Kidney epithelial cell (primary cell): ENCODE measurements at places on chromosomes 16 and 17. TPM values are rescaled to one million over a fixed set of nuclear protein-coding genes. Genes with fewer than 3 reads are reported as not detected.

GRCh38 chr17:64260886-64261285 is 2.2 kb downstream of the TEX2 start:
- no peak for DNase-seq

DNA sequence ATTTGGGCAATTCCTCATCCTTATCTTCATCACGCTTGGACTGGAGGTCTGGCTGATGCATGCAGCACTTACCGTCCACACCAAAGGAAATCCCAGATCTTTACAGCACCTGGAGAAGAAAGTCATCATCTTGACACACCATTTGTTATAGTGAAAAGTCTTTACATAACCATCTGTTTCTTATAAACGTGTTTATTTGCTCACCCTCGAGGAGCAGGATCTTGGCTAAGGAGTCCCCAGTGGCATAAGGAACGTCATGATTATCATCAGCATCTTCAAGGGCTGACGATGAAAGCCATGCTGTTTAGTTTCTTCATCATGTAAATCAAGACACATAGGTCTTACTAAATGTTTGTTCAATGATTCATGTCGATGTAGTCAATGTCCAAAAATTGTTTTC is 248.8 kb upstream of the ELAC2 start:
- no peak for DNase-seq

DNA sequence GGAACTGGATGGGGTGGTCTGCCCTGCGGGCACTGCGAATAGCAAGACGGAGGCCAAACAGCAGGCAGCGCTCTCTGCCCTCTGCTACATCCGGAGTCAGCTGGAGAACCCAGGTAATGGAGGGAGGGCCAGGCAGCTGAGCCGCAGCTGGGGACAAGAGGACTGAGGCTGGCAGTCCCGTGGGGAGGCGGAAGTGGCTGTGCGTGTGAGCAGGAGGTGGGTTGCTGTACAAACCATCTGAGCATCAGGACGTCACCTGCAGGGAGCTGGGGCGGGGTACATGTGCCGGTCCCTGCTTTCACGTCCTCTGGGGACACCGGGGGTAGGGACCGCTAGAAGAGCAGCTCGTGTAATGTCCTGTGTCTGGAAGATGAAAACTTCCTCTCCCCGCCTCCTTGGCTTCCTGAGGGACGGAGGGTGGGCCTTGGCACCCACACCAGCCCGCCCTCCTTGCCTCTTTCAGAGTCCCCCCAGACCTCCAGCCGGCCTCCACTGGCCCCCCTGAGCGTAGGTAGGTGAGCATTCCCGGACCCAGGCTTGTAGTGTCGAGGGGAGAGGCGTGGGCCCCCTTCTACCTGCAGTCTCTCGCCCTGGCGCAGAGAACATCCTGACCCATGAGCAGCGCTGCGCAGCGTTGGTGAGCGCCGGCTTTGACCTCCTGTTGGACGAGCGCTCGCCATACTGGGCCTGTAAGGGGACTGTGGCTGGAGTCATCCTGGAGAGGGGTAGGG is 3.7 kb downstream of the ADAD2 start:
- no peak for DNase-seq

GRCh38 chr16:78551487-78552085 is 452.1 kb downstream of the WWOX start:
- no peak for DNase-seq

- no peak for DNase-seq
Measured at GRCh38 chr16:23333831-23334456, 31.8 kb downstream of the SCNN1B start.

GRCh38 chr16:1289477-1289866 is 20.0 kb upstream of the UBE2I start:
- DNase-seq: no peak

- DNase-seq: no peak
Measured at GRCh38 chr17:42338427-42338985, 49.7 kb downstream of the STAT3 start.

DNA sequence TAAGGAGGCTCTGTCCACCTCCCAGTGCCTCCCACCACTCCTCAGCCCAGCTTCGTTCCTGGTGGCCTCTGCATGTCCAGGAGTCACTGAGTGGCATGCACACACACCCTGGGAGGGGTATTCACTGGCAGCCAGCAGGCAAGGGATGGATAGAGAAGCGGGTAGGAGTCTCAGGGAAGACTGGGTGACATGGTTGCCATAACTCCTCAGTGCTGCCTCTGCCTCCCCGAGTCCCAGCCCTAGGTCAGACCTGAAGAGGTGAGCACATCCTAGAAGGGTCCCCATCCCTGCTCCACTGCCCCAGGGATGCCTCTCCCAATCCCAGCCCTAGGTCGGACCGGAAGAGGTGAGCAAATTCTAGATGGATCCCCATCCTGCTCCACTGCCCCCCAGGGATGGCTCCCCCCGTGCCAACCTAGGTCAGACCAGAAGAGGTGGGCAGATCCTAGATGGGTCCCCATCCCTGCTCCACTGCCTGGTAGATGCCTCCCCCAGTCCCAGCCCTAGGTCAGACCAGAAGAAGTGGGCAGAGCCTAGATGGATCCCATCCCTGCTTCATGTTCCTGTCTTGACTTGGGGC is 197.0 kb downstream of the IRF8 start:
- DNase-seq: no peak

DNA sequence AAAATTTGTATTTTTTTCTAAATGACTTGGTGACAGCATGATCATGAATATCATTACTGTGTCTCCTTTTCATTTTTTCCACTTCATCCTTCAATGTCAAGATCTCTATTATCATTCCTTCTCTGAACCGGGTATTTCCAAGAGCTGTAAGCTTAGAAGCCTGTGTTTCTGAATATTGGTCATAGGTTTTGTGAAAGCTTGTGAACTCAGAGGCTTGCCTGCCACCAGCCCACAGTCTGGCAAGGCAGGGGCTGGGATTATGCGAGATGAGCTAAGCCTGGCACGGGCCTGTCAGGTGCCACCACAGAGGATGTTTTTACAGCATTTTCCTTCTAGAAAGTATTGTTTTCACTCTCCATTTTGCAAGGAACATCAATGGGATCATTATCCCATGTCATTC is 92.8 kb downstream of the MYH10 start:
- no peak for DNase-seq

- no peak for DNase-seq
Measured at GRCh38 chr16:46728806-46729205, 19.3 kb downstream of the MYLK3 start.

- DNase-seq: peak; percentile 31
Measured at GRCh38 chr16:4679850-4680636, 13.3 kb upstream of the NUDT16L1 start.

DNA sequence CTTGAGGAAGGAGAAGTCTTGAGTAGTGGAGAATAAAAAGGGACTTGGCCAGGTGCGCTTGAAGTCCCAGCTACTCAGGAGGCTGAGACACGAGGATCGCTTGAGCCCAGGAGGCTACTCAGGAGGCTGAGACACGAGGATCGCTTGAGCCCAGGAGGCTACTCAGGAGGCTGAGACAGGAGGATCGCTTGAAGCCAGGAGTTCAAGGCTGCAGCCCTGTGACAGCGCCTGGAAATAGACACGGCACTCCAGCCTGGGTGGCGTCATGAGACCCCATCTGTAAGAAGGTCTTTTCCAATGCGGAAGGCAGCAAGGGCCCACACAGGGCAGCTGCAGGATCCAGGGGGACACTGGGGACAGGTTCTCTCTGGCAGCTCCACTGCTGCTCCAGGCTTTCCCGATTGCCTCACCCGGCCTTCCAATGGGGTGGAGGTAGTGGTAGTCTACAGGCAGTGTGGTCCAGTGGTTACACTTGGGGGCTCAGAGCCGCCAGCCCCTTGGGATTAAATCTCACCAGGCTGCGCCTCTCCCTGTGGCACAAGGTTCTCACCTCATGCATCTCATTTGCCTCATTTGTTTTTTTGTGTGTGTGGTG is 143.4 kb downstream of the SEC14L1 start:
- DNase-seq: no peak

- no peak for DNase-seq
Measured at GRCh38 chr17:80264205-80265075, 3.8 kb downstream of the RNF213 start.

- DNase-seq: no peak
Measured at GRCh38 chr17:73088561-73088960, 3.9 kb downstream of the SLC39A11 start.

GRCh38 chr17:50204431-50204830 is 3.0 kb upstream of the COL1A1 start:
- DNase-seq: no peak

DNA sequence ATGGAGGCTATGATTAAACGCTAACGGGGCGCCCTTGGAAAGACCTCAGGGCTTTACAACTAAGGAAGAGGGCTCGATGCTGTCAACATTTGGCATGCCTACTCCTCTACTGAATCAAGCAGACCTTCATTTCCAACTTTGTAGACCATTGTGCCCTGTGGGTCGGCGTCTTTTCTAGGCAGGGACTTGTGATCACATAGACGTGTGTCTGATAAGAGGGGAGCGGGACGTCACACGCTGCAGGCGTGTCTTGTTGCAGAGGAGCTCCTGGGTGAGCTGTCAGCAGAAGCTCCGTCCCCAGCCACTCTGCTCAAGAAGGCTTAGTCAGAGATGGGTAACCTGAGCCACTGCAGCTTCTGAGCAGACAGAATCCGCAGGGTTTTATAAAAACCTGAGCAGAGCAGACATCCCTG is 2.8 kb downstream of the MAPK8IP3 start:
- no peak for DNase-seq

KCTD11 gene
- total RNA-seq: 14.9 and 15.5 TPM in 2 replicates

SECTM1 gene
- 0.07 TPM in 1 of 2 replicates, not detected in the other for total RNA-seq

NUPR1 gene
- total RNA-seq: 0.55 and 0.63 TPM in 2 replicates

TNFSF13 gene
- 13.5 and 14.3 TPM in 2 replicates for total RNA-seq

PCGF2 gene
- 20.8 and 25.1 TPM in 2 replicates for total RNA-seq

HEATR9 gene
- total RNA-seq: not detected in 2 replicates
